ENCODE measurements at places on chromosomes 16 and 17.

DNA sequence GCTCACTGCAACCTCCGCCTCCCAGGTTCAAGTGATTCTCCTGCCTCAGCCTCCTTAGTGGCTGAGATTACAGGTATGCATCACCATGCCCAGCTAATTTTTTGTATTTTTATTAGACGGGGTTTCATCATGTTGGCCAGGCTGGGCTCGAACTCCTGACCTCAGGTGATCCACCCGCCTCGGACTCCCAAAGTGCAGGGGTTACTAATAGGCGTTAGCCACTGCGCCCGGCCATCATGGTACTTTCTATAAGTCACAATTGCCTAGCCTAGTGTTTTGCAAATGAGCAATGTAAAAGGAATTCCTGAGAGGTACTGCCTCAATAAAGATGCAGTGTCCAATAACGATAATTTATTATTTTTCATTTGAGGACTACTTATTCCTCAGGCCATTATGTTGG is 13.9 kb upstream of the PSMC3IP start:
- DNase-seq = no peak

GRCh38 chr17:36929851-36930582 is 7.3 kb upstream of the LHX1 start:
- no peak for DNase-seq

- no peak for DNase-seq
Observed at GRCh38 chr17:80307994-80308691, 47.5 kb downstream of the RNF213 start.

- no peak for DNase-seq
Observed at GRCh38 chr17:21288571-21289017, 4.1 kb downstream of the MAP2K3 start.

GRCh38 chr17:47894498-47895346 is 1.3 kb upstream of the SP2 start:
- no peak for DNase-seq

DNA sequence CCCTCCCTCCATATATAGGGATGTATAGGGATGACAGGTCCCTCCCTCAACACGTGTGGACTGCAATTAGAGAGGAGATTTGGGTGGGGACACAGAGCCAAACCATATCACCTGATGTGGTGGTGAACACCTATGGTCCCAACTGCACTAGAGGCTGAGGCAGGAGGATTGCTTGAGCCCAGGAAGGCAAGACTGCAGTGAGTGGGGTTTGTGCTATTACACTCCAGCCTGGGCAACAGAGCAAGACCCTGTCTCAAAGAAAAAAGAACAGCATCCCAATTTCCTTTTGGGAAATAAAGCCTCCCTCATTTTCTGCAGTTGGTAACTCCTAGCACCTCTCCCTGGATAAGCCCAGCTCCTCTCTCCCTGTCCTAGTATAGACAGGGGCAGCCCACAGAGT is 23.8 kb upstream of the LYRM9 start:
- DNase-seq = no peak

DNA sequence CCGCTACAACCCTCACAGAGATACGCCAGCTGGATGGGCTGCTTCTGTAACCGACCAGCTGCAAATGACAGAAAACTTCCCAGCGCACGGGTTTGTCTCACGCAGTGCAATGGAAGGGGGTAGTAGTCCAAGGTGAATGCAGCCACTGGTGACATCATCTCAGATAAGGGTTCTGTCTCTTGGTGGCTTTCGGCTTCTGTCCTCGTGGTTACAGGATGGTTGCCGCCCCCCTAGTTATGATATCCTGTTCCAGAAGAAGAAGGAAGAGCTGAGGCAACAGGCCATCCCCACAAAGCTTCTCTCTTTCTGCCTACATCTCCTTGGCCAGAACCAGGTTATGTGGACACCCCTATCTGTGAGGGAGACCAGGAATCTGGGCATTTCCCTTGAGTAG is 40.3 kb upstream of the BAHCC1 start:
- no peak for DNase-seq

GRCh38 chr16:70659953-70660671 is 13.8 kb downstream of the IL34 start:
- DNase-seq = no peak

DNA sequence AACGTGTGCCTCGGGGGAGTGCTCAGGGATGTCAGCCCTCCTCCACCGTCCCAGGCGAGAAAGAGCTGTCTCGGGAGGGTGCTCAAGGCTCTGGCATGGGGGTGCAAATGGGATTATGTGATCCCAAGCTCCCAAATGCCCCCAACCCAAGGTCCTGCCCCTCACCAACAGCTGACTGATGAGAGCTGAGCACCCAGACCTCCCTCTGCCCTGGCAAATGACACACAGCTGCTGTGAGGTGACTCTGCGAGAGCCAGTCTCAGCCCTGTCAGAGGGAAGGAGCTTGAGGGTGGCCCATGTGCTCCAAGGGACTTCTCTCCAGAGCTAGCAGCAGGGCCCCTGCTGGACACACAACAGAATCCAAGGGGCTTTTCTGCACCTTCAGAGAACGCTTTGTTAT is 7.7 kb downstream of the CDH5 start:
- no peak for DNase-seq

- DNase-seq = no peak
Observed at GRCh38 chr17:42180922-42181850, at the start of gene KCNH4. Gene KCNH4, minus strand, starts transcription at chr17:42181142. Its CDS starts 197 bp downstream, at chr17:42180945.

GRCh38 chr17:78764871-78765270 is 17.2 kb downstream of the CYTH1 start:
- no peak for DNase-seq

DNA sequence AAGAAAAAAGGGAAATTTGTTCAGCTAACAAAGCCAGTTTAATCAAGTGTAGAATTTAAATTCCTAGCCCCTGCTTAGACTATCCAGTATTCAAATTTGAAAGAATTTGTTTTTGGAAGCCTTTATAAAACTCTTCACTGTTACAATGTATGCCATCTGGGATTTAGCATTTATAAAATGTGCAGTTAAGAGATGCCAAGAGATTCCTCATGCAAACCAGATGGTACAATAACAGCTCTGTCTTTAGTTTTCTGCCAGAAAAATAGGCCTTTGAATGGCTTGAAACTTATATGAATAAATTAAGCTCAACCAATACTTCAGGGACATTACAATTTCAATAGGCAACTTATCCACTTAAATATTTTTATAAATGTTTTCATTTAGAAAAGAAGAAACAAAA is 6.8 kb upstream of the ANKS4B start:
- DNase-seq = no peak

GRCh38 chr17:81302861-81303333 is 7.8 kb upstream of the SLC38A10 start:
- no peak for DNase-seq

- DNase-seq = no peak
Observed at GRCh38 chr17:57077000-57077399, 8.0 kb upstream of the AKAP1 start.

DNA sequence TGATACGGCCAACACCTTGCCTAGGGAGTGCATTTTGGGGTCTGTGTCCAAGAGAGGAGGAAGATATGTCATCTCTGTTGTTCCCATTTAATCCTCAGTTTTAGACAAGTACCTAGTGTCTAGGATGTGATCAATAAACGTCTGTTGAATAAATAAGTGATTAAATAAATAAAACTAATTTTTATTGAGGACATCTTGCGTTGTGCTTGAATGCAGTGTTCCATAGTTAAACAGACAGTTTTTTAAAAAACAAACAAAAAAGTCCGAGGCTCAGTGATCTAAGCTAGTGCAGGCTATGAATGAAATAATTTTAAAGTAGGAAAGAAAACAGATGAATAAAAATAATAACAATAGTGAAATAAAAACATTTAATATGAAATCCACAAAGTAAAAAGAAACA is 283.0 kb upstream of the MAF start:
- no peak for DNase-seq

- no peak for DNase-seq
Observed at GRCh38 chr17:20008242-20009051, 712 bp upstream of the SPECC1 start.

- no peak for DNase-seq
Observed at GRCh38 chr17:565521-565920, 149.1 kb downstream of the VPS53 start.

- no peak for DNase-seq
Observed at GRCh38 chr16:52101246-52101645, 445.7 kb downstream of the TOX3 start.

- no peak for DNase-seq
Observed at GRCh38 chr17:75511610-75512575, 3.4 kb downstream of the CASKIN2 start.

- no peak for DNase-seq
Observed at GRCh38 chr17:32695864-32696263, 181.1 kb downstream of the MYO1D start.

GRCh38 chr17:44128383-44128782 is 4.9 kb upstream of the HDAC5 start:
- DNase-seq = no peak

GRCh38 chr17:72766761-72767356 is 325.6 kb downstream of the SLC39A11 start:
- no peak for DNase-seq

DNA sequence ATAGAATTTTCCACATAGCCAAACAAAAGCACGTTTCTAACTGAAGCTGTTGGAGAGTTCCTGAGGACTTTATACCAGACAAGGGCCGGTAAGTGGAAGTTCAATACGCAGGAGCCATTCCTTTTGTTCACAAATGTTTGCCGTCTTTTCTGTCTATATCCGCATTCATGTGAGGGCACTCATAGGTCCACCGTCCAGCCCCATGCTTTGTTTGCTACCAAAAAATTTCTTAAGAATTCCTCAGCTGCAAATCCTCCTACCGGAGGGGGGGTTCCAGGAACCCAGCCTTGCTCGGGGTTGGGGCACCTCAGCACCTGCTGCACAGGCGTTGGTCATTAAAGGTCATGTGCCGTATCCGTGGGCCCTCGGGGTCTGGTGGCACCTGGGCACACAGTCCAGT is 276.8 kb downstream of the SEC14L1 start:
- DNase-seq = no peak

DNA sequence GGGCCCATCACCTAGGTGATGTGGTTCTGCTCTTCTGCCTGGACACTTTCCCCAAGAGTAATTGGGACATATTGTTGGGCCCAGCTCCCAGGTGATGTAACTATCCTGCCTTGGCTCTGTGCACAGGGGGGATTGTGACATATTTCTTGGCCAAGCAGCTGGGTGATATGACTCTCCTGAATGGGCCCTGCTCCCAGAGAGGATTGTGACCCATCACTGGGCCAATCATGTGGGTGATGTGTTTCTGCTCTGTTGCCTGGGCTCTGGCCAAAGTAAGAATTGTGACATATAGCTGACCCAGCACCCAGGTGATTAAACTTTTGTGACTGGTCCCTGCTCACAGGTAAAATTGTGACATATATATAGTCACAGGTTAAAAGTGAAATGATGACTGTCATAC is 1904.9 kb downstream of the TP53TG3F start:
- DNase-seq = no peak

GRCh38 chr17:79549141-79549915 is 61.5 kb downstream of the RBFOX3 start:
- DNase-seq = no peak

DNA sequence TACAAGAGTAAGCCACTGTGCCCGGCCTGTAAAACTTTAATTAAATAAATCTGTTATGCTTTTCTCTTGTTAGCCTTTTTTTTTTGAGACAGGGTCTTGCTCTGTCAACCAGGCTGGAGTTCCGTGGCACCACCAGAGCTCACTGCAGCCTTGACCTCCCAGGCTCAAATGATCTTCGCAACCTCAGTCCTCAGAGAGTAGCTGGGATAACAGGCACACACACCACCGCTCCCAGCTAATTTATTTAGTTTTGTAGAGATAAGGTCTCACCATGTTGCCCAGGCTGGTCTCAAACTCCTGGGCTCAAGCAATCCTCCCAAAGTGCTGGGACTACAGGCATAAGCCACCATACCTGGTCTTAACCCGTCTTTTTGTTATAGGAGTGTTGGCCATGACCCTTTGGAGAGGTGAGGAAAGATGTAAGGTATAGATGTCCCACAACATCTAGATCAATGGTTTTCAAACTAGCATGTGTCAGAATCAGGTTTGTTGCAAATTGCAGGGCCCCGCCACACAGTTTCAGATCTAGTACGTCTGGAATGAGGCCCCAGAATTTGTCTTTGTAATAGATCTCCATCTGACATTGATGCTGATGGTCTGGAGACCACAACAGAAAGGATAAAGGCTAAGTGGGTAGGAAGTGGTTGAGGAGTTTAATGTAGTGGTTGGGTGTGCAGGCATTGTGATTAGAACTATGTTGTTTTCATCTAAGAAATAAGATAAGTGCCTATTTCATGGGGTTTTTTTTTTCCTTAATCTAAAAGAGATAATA is 4.3 kb upstream of the GGA2 start:
- no peak for DNase-seq

DNA sequence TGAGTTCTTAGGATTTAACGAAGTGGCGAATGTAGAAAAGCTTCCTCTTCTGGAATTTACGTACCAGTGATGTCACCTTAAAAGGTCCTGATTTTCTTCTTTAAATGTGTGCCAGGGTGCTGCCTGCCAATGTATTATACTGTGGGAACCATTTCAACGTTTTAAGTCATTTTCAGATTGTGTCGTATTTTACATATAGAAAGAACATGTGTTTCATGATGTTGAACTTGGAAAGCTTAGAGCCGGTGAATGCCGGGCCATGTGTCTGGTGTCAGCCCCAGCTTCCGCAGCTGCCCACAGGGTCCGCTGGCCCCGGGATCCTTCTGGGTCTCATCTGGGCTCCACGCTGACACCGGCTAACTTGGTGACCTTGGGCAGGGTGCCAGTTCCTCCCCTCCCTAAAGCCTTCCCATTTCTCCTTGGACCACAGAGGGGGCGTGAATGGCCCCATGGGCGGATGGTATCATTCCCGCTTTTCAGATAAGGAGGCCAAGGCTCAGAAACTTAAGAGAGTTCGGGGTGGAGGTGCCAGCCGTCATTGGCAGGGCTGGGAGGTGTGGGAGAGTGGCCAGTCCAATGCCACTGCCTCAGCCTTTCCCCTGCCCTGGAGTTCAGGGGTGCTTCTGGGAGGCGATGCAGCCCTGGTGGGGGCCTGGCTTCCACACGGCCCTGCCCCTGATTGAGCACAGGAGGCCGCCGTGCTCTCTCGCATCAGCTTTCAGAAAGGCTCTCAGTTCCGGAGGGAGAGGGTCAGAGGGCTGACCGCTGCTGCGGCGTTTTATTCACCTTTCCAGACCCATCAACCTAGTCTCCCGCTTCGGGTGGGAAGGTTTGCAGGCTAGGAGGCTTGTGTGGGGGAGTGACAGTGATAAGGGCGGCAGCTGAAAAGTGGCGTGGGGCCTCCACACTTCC is 68.8 kb upstream of the CIBAR2 start:
- DNase-seq = no peak

DNA sequence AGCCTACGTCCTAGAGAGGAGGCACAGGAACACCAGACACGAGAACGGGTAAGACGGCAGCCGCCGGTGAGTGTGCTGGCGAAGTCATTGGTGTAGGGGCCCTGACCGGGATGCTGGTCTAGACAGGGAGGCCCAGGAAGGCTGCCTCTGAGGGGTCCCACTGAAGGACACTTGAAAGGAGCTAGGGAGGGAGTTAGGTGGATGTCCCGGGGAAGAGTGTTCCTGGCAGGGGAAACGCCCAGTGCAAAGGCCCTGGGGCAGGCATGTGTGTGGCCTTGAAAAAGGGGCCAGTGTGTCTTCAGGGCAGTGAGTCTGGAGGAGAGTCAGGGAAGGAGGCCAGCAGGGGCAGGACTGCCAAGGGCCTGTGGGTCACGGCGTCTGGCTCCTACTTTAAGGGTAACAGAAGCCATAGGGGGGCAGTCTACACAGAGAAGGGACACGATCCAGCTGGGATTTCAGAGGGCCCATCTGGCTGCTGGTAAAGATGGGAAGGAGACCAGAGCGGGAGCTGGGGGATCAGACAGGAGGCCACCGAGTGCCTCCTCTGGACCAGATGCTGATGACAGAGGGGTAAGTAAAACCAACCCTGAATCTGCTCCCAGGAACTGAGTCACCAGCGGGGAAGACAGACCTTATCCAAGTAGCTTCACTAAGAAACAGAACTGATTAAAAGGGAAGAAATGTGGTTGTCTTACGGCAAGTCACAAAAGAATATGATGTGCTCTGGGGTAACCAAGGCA is 115.9 kb downstream of the LITAF start:
- no peak for DNase-seq
